ENCODE measurements at places on chromosomes 11 and 22. TPM values are rescaled to one million over a fixed set of nuclear protein-coding genes. Genes with fewer than 3 reads are reported as not detected.

DNA sequence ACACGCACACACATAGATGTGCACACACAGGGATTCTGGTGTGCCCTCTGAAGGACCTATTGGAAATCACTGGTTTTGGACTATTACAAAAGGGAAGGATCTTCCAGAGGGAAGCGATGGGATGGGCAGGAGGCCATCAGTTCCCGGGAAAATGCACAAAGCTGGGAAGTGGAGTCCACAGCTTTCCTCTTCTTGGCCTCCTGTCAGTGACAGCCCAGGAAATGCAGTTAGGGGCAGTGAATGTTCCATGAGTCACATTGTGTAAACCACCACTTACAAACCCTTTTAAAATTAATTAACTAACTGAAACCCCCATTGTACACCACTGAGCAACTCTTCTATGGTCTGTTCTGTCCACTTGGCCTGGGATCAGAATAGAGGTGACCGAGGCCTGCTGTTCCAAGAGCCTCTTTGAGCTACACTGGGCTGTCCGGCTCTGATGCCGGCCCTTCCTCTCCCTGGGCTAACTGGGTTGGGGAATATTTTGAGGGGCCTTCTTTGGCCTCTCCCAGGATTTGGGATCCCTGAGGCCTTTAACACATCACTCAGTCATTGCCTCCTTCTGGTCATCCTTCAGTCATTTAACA, 137.7 kb downstream of the FEZ1 start:
- H3K4me3 ChIP-seq: no peak overlapping the region
- no peaks in the 10 kb centered on the region for H3K4me1 ChIP-seq
- no peaks in the 10 kb centered on the region for H3K36me3 ChIP-seq

DNA sequence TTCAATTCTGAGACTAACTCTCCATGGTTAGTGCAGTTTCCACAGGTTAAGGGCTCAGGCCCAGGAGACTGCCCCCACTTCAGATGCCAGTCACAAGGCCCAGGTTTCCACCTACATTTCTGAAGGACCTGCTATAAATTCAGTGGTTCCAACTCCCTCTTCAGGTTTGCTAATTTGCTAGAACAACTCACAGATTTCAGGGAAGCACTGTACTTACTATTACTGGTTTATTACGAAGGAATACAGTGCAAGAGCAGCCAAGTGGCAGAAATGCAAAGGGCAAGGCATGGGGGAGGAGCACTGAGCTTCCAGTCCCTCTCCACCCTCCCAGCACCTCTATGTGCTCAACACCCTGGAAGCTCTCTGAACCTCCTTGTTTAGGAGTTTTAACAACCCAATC, 39.3 kb upstream of the SPON1 start:
- peak overlapping the region; percentile 92 for H3K27ac ChIP-seq
- H3K4me3 ChIP-seq: peak overlapping the region; percentile 81
- H3K27me3 ChIP-seq: peaks cover 12% of the 10 kb centered on the region
- no peak for DNase-seq
- H3K36me3 ChIP-seq: peaks cover 11% of the 10 kb centered on the region

DNA sequence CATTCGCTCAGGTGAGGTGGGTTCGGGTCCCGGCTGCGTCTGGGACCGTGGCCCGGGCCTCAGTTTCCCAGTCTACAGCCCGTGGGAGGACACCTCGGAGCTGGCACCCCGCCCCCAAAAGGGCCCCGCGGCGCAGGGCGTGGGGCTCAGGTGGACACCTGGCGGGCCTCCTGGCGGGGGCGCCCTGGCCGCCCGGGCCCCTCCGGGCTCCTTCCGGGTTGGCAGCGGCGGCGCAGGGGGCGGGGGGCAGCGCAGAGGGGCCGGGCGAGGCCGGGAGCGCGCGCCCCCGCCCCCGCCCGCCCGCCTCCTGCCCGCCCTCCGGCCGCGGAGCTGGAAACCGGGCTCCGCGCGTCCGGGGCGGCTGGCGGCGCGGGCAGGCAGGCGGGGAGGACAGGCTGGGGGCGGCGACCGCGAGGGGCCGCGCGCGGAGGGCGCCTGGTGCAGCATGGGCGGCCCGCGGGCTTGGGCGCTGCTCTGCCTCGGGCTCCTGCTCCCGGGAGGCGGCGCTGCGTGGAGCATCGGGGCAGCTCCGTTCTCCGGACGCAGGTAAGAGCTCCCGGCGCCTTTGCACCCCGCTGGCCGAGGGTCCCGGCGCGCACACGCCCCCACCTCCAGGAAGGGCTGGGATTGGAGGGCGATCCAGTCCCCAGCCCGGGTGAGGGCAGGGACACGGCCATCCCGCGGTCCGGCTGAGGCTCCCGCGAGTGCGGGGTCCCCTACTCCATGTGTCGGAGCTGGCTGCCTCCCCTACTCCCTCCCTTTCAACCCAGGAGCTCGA, at the start of gene EMID1:
EMID1 (plus strand) TSS at position 303 of the 778 bp plus-strand sequence; CDS start at position 446, 143 bp downstream.
- H3K27me3 ChIP-seq: peaks cover 54% of the 10 kb centered on the region
- no peak within 1 kb of the TSS for H3K27ac ChIP-seq
- DNase-seq: peak; percentile 70
- H3K36me3 ChIP-seq: no peaks in the 10 kb centered on the region
- H3K4me3 ChIP-seq: peak within 1 kb of the TSS; percentile 68

DNA sequence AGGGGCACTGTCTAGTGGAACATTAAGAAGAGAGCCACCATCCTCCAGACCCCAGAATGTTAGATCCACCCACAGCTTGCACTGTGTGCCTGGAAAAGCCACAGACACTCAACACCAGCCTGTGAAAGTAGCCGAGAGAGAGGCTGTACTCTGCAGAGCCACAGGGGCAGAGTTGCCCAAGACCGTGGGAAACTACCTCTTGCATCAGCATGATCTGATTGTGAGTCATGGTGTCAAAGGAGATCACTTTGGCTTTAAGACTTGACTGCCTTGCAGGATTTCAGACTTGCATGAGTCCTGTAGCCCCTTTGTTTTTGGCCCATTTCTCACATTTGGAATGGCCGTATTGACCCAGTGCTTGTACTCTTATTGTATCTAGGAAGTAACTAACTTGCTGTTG, 115.9 kb upstream of the CCDC179 start:
- no peaks in the 10 kb centered on the region for H3K27me3 ChIP-seq
- no peak for DNase-seq

- H3K4me1 ChIP-seq: no peaks in the 10 kb centered on the region
- H3K27me3 ChIP-seq: no peaks in the 10 kb centered on the region
- DNase-seq: no peak
- H3K27ac ChIP-seq: no peak overlapping the region
- no peaks in the 10 kb centered on the region for H3K36me3 ChIP-seq
- H3K4me3 ChIP-seq: no peak overlapping the region
Measured at GRCh38 chr11:22416462-22416861, 78.3 kb downstream of the SLC17A6 start.

- no peaks in the 10 kb centered on the region for H3K4me1 ChIP-seq
- H3K27me3 ChIP-seq: no peaks in the 10 kb centered on the region
- H3K36me3 ChIP-seq: no peaks in the 10 kb centered on the region
- no peak overlapping the region for H3K4me3 ChIP-seq
Measured at GRCh38 chr11:97703851-97704250, 1314.0 kb downstream of the JRKL start.

OSBP2 gene
- total RNA-seq: 2.1 TPM

TSG101 gene
- total RNA-seq: 43.5 TPM

GDPD4 gene
- not detected for total RNA-seq

- H3K36me3 ChIP-seq: peaks cover 51% of the 10 kb centered on the region
- H3K27me3 ChIP-seq: no peaks in the 10 kb centered on the region
- peaks cover 8% of the 10 kb centered on the region for H3K4me1 ChIP-seq
- H3K4me3 ChIP-seq: no peak overlapping the region
Measured at GRCh38 chr22:45738206-45738605, 66.6 kb downstream of the ATXN10 start.

DNA sequence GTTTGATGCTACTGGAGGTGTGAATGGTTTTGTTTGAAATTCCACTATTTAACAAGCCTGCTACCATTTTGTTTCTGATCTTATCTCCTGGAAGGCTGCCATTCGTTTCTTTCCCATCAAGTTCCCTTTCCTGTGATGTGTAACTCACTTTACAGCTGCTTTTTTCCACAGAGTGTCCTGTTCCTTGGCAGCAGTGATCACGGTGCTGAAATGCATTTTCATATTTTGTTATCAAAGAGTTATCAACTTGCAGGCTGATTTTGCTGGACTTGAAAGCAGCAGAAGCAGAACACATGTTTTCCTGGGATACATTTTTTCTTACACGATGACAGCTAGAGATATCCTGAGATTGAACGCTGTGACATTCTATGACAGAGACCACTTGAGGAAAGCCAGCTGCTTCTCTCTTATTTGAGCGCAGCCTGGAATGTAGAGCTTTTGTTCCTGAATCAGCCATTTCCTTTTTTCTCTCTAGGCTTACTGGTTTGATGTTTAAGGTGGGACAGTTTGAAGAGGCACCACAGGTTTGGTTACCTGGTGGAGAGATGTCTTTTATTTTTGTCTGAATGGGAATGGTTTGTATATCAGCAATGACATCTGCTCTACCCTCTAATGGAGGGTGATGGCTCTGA, 34.7 kb downstream of the PRR14L start:
- H3K4me3 ChIP-seq: no peak overlapping the region
- no peaks in the 10 kb centered on the region for H3K4me1 ChIP-seq
- H3K36me3 ChIP-seq: peaks cover 66% of the 10 kb centered on the region
- no peaks in the 10 kb centered on the region for H3K27me3 ChIP-seq
- H3K27ac ChIP-seq: no peak overlapping the region
- no peak for DNase-seq

- peaks cover 15% of the 10 kb centered on the region for H3K27me3 ChIP-seq
- no peaks in the 10 kb centered on the region for H3K36me3 ChIP-seq
- H3K4me3 ChIP-seq: no peak overlapping the region
- DNase-seq: no peak
- H3K27ac ChIP-seq: no peak overlapping the region
- H3K4me1 ChIP-seq: no peaks in the 10 kb centered on the region
Measured at GRCh38 chr11:72561856-72562255, 112.4 kb downstream of the PDE2A start.

- H3K36me3 ChIP-seq: peaks cover 4% of the 10 kb centered on the region
- no peaks in the 10 kb centered on the region for H3K27me3 ChIP-seq
- peak overlapping the region; percentile 63 for H3K4me3 ChIP-seq
- H3K4me1 ChIP-seq: peaks cover 86% of the 10 kb centered on the region
- DNase-seq: peak; percentile 78
Measured at GRCh38 chr22:39094717-39095389, 2.2 kb upstream of the APOBEC3H start.

DNA sequence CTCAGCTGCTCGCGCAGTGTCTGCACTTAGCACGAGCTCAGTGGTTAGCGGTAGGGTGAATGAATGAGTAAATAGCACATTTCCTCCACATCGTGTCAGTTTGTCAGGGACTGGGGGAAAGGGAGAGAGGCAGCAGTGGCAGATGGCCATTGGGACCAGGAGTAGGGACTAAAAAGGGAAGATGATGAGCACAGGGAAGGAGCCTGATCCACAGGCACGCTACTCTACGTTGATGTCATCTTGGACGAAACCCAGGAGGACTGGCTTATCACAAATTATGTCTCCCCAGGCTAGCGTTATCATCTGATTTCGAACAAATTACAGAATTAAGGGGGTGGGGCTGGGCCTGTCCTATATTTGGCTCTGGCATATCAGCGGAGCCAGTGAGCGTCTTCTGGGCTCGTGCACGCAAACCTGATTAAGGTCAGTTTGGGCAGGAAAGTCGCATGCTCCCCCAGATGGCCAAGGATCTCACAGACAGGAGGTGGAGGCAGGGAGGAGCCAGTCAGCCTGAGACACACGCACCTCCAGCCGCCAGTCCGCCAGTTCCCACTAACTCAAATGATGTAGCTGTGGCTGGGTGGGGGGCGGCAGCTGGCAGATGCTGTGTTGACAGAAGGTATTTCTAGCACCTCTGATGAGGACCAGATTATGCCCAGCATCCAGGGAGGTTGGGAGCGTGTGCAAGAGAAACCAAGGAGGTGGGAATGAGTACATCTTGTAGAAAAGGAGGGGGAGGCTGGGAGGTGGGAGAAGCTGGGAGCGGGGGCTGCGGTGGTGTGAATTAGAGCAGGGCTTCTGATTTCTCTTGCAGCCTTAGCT, 97.4 kb upstream of the PRDM11 start:
- H3K27ac ChIP-seq: no peak overlapping the region
- no peak overlapping the region for H3K4me3 ChIP-seq
- peaks cover 2% of the 10 kb centered on the region for H3K27me3 ChIP-seq
- no peak for DNase-seq
- peaks cover 6% of the 10 kb centered on the region for H3K4me1 ChIP-seq

GRCh38 chr11:117239295-117239694, 6.8 kb downstream of the RNF214 start:
- H3K27me3 ChIP-seq: no peaks in the 10 kb centered on the region
- no peak overlapping the region for H3K4me3 ChIP-seq
- H3K27ac ChIP-seq: no peak overlapping the region
- peaks cover under 1% of the 10 kb centered on the region for H3K4me1 ChIP-seq

APLNR gene
- total RNA-seq: not detected

SCN4B gene
- total RNA-seq: 0.07 TPM

C22orf15 gene
- 0.16 TPM for total RNA-seq

GRCh38 chr11:74641905-74642304, 49.5 kb downstream of the POLD3 start:
- no peak for DNase-seq
- H3K4me3 ChIP-seq: no peak overlapping the region
- no peaks in the 10 kb centered on the region for H3K27me3 ChIP-seq
- no peak overlapping the region for H3K27ac ChIP-seq

DNA sequence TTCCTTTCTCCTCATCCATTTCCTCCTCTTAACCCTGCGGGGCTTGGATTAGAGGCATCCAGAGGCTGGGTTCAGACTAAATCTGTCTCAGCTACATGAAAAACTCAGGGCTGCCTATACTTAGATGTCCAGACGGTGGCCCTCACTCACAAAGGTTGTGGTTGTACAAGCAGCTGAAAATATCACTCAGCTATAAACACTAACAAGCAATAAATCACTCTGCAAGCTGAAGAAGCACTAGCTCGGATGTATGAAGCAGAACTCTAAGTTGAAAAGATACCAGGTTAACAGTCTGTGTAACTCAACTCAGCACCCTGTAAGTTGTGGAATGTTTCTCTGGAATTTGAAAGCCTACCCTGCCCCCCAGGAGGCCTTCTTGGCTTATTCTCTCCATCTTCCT, 82.9 kb downstream of the EXT2 start:
- no peak for DNase-seq
- no peak overlapping the region for H3K4me3 ChIP-seq
- no peaks in the 10 kb centered on the region for H3K36me3 ChIP-seq
- H3K27me3 ChIP-seq: no peaks in the 10 kb centered on the region
- H3K27ac ChIP-seq: peak overlapping the region; percentile 21

GRCh38 chr11:46914363-46914762, 4.0 kb downstream of the LRP4 start:
- peaks cover 68% of the 10 kb centered on the region for H3K27me3 ChIP-seq
- no peak overlapping the region for H3K27ac ChIP-seq
- no peaks in the 10 kb centered on the region for H3K36me3 ChIP-seq
- peaks cover 17% of the 10 kb centered on the region for H3K4me1 ChIP-seq
- DNase-seq: no peak
- no peak overlapping the region for H3K4me3 ChIP-seq

GRCh38 chr11:112012874-112013273, 12.3 kb upstream of the DLAT start:
- H3K27me3 ChIP-seq: peaks cover 8% of the 10 kb centered on the region
- no peak overlapping the region for H3K27ac ChIP-seq
- DNase-seq: no peak
- no peaks in the 10 kb centered on the region for H3K36me3 ChIP-seq

Measured in activated CD4-positive, alpha-beta T cell treated with anti-CD3 and anti-CD28 coated beads, Interleukin-2, amount 10 ng/mL, durations not matched to agents 24 days and 14 days (primary cell).